CD8-positive, alpha-beta T cell (primary cell): ENCODE measurements at places on chromosomes 3 and 15.

DNA sequence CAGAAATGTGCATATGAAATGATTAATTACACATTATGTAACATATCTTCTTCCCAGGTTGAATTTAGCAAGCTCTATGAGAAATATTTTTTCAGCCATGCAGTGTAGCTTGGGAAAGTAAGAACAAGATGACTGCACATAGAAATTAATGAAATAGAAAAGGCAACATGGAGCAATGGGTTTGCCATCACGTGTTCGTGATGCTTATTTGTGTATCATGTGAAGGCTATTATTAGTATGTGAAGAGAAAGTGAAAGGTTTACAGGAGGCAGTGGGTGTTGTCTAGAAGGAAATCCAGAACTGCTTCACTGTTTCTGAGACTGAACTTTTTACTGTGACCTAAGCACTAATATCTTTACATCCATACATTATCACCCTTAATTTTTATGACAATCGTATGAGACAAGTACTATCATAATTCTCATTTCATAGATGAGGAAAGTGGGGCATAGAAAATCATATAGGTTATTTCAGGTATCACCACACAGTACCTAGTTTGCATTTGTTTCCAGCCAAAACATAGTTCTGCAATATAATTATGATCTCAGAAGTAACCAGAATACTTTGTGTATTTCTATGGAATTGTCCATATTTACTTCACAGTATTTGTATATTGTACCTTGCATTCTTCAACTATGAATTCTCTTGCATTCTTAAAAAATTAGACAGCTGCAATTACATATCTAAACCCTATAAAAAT lies 14.9 kb downstream of the SERPINI1 start:
- no peak for DNase-seq

- DNase-seq: no peak
Measured at GRCh38 chr3:14771593-14772497, 46.9 kb upstream of the FGD5 start.

- DNase-seq: no peak
Measured at GRCh38 chr3:146558781-146559180, 14.4 kb upstream of the PLSCR1 start.

- no peak for DNase-seq
Measured at GRCh38 chr3:105139881-105140560, 226.7 kb upstream of the ALCAM start.
